ENCODE measurements at places on chromosomes 1 and 21.

DNA sequence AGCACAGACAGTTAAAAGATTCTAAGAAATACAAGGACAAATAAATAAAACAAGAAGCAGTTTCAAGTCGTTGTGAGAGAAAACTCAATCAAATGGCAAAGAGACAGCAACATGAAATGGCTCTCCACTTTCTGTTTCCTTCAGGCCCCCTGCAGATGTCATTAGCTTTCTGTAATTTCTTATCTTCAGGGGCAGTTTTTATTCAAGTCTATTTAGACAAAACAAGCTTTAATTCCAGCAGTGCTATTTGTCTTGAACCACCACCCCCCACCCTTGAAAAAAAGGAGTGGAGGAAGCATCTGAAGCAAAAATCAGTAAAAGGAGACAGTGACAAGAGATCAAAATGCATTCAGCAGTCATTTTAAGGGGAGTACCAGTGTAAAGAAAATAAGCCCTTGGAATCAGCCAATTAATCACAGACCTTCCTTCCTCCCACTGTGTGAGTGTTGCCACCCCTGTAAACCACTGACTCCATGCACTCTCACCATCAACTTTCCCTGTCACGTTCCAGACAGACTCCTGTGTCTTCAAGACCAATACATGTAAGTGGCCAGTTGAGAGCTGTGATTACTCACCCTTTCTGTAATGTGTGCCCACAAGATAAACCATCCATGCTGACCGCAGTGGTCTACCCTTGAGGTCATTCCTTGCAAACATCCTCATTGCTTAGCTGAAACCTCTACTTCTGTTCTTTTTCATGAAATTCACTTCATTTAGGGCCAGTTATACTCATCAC lies 136.1 kb upstream of the HOOK1 start:
- DNase-seq, result no peak

GRCh38 chr1:30890502-30891226 lies 17.9 kb downstream of the SDC3 start:
- DNase-seq, result no peak

- no peak for DNase-seq
Observed at GRCh38 chr1:212119397-212119837, 83.9 kb downstream of the DTL start.

- peak; percentile 71 for DNase-seq
Observed at GRCh38 chr1:207619871-207620542, 24.9 kb upstream of the CR1L start.

GRCh38 chr1:119549719-119550132 lies 42.7 kb downstream of the HSD3B1 start:
- DNase-seq, result peak; percentile 78

- DNase-seq, result no peak
Observed at GRCh38 chr1:218660678-218661053, 315.5 kb downstream of the TGFB2 start.

- DNase-seq, result peak; percentile 59
Observed at GRCh38 chr1:96721053-96721415, 550 bp upstream of the PTBP2 start.

DNA sequence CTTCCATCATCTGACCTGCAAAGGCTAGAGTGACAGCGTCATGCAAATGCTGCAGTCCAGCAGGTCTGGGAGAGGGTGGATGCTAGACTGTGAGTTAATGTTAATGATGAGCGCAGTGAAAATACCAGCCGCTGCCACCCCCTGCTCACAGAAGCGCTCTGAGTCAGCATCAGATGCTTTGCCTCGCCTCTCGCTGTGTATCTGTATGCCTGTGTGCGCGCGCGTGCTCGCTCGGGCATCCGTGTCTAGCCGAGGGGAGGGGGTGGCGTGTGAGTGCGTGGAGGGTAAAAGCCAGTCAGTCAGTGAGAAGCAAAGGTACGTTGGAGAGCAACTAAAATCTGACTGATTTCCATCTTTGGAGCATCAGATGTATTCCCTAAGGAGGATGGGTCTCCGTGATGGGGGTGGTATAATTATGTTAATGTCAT lies 858.7 kb downstream of the USP25 start:
- DNase-seq, result peak; percentile 86

- no peak for DNase-seq
Observed at GRCh38 chr1:81756872-81757271, 43.9 kb upstream of the ADGRL2 start.
